ENCODE measurements at places on chromosomes 1 and 21.

- DNase-seq, result no peak
These were observed 1341.7 kb downstream of the PLA2G4A start for GRCh38 chr1:188170411-188170810.

DNA sequence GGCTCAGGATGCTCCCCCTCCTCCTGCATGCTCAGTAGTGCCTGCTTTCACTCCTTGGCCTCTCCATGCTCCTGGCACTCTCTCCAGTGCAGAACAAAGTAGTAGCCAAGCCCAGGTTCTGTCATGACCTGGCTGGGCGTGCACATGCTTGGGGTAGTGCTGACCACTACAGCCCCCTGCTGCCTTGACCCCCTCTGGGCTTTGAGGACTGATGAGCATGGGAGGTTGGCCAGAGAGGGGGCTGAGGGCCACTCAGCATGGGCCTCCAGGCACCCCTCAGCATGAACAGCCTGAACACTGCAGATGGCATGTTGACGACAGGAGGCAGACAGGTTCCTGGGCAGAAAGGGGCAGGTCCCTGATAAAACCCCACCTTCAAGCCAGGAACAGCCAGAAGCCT, 935.7 kb upstream of the PRMT6 start:
- no peak for DNase-seq

GRCh38 chr1:5758859-5759578, 233.2 kb downstream of the NPHP4 start:
- no peak for DNase-seq

DNA sequence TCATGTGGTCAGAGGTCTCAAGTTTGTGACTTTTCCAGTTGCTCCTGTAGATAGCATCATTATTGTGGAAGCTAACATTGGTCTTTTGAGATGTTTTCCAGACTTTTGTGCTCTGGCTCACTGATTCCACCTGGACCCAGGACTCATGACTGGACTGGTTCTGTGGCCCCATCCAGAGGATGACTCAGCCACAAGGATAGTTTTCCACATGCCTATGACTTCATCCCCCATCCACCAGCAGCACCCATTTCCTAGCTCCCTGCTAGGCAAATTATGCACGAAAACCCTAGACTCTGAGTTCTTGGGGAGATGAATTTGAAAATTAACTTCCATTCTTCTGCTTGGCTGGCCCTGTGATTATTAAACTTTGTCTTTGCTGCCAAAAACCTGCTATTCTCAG, 949.3 kb downstream of the MRPL39 start:
- DNase-seq, result no peak

DNA sequence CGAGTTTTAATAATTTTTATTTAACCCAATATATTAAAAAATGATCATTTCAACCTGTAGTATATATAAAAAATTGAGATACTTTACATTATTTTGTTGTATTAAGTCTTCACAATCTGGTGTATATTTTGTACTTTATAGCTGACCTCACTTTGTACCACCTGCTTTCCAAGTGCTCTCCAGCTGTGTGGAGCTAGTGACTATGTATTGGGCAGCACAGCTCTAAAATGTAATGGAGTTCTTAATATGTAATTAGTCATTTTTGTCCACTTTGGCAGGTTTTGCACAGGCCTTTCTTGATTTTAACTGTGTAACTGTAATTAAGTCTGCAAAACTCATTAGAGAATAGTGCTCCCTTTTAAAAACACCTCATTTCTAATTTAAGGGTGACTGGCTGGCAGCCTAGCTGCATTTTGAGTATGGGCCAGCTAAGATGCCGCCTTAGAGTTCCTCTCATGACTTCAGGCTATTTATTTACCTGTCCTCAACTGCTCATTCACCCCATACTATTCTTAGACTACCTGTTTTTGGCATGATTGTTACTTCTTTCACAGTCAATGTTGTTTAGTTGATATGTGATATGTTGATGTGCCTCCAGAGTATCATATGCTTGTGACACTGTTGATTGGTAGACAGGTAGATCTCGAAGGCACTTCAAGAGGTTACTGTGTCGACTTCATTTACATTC, 43.2 kb downstream of the ZYG11B start:
- DNase-seq, result no peak

GRCh38 chr1:1122981-1123480, 7.1 kb upstream of the C1orf159 start:
- DNase-seq, result no peak

DNA sequence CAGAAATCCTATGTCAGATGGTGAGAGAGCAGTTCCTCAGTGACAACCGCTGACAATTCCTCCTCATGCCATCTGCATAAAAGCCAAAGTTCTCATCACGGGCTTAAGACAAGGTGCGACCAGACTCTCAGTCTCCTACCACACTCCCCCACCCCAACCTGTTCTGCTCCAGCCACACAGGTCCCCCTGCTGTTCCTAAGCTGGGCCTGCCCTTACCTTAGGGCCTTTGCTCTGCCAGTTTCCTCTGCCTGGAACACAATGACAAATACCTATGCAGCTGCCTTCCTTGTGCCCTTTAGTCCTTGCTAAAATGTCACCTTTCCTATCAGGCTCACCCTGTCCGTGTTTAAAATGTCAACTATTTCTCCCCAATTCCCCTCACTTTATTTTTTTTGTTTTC, 382.2 kb downstream of the NTNG1 start:
- no peak for DNase-seq

- DNase-seq, result no peak
These were observed 164.2 kb downstream of the NRIP1 start for GRCh38 chr21:14900611-14901010.

GRCh38 chr1:162328512-162328911, 48.1 kb downstream of the SPATA46 start:
- no peak for DNase-seq

DNA sequence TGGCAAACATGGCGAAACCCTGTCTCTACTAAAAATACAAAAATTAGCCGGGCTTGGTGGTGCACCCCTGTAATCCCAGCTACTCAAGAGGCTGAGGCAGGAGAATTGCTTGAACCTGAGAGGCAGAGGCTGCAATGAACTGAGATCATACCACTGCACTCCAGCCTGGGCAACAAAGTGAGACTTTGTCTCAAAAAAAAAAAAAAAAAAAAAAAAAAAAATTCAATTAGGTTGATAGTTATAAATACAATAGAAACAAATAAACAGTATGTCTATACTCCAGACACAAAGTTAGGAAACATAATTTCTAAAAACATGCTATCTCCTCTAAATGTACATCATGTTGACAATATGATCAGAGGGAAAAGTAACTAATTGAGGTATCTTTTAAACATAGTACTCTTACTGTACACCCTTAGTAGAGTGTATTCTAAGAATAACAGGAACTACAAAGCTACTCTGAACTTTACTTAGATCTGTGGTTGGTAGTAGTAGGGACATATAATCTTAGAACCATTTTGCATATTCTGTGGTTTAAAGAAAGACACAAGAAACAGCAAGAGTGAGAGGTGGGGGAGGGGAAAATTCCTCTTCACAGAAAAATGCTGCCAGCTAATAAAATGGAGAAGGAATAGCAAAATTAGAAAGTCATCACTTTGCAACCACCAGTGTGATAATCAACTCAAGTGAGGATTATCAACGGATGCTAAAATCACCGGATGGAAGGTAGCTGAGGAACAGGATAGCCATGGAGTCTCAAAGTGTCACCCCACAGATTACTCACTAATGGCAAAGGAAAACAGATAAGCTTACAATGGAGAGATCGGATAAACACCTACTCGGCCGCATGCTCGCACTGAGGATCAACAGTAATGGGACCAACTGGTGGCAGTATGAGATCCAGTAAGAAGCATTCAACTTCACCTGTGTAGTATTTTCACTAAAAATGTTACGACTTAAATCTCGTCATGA, 35.0 kb downstream of the MTOR start:
- DNase-seq, result no peak

GRCh38 chr1:183572721-183573120, 17.5 kb downstream of the NCF2 start:
- no peak for DNase-seq

- DNase-seq, result no peak
These were observed 6.0 kb upstream of the ARHGEF2 start for GRCh38 chr1:155984341-155984740.

DNA sequence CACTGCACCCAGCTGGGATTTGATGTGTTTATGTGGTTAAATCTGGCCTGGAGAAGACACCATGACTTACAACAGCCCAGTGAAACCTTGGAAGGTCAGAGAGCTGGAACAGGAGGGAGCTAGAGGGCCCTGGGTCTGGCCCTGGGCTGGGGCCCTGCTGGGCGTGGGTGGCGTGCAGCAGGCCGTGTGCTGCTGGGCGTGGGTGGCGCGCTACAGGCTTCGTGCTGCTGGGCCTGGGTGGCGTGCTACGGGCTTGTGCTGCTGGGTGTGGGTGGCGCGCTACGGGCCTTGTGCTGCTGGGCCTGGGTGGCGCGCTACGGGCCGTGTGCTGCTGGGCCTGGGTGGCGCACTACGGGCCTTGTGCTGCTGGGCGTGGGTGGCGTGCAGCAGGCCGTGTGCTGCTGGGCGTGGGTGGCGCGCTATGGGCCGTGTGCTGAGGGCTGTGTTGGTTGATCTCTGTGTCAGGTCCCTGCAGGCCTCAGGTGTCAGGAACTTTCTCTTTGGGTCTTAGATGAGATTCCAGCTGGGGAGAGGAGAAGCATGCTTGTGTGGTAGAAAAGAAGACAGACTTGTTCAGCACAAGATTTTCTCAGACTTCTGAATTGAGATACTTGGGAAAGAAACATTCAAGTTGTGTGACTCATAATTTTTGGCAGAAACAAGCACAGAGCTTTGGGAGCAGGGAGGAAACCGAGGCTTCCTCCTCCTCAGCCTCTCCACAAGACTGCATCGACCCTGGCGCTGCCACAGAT, 66.0 kb downstream of the COL18A1 start:
- no peak for DNase-seq

Measured in stimulated activated effector memory CD8-positive, alpha-beta T cell treated with anti-CD3 and anti-CD28 coated beads, Interleukin-12 subunit alpha, Interleukin-12 subunit beta, amount 100 ng/mL, for 72 hours (primary cell).